ENCODE measurements at places on chromosomes 2 and 18.

- DNase-seq, result no peak
Measured at GRCh38 chr18:74331404-74331803, 15.8 kb downstream of the C18orf63 start.

- no peak for DNase-seq
Measured at GRCh38 chr2:143171817-143172216, 42.6 kb downstream of the ARHGAP15 start.

- no peak for DNase-seq
Measured at GRCh38 chr2:73359915-73360697, 25.5 kb upstream of the ALMS1 start.

DNA sequence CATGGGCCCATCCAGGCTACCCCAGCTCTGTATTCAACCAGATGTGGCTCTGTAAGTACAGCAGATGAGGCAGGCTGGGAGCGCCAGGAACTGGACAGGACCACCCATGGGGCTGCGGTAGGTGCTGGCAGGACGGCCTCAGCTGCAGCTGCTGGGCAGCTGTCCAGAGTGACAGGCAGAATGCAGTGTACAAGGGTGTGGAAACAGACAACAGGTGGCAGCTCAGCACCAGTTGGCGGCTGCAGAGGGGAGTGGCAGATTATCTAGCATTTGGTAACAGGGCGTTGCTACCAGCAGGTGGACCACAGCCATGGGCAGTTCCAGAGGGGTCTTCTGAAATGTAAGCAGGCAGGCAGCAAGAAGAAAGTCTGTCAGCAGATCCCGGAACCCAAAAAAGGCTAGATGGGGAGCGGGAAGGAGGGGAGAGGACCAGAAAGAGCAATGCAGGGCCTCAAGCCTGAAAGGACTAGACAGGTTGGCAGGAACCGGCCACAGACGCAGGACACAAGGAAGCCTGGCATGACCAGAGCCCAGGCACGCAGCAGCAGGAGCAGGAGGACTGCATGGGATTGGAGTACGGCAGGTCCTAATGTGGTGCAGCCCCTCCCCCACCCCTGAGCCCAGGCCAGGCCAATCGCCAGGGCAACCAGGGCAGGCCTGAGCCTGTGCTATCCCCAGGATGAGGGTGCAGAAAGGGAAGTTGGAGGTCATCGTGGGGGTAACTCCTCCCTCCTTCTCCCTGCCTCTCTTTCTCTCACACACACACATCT is 24.7 kb downstream of the PKDCC start:
- no peak for DNase-seq

DNA sequence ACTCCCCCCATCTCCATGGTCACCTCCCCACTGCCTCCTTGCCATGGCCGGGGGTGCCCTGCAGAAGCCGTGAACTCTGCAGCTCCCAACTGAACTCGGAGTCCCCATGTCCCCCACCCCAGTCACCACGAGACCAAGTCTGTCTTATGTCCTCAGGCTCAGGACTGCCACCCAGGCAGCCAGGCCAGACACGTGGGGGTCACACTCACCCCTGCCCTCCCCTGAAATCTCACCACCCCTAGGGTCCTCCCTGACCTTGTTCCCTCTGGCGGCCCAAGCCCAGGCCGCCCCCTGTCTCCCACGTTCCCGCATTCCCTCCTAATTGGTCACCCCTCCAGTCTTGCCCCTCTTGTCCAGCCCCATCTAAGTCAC is 11.0 kb downstream of the AQP12A start:
- no peak for DNase-seq

DNA sequence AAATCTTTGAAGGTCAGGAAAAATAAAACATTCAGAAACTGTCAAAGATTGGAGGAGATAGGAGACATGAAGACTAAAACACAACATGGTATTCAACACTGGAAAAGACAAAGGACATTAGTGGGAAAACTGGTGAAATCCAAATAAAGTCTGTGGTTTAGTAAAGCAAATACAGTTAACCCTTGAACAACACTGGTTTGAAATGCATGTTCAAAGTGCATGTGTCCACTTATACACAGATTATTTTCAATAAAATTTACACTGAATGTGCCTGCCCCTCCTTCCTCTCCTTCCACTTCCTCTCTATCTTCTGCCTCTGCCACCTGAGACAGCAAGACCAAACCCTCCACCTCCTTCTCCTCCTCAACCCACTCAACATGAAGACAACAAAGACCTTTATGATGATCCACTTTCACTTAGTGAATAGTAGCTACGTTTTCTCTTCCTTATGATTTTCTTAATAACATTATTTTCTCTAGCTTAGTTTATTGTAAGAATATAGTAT is 14.5 kb downstream of the OLA1 start:
- DNase-seq, result no peak

GRCh38 chr2:186113284-186113683 is 372.8 kb upstream of the ZC3H15 start:
- no peak for DNase-seq

- DNase-seq, result no peak
Measured at GRCh38 chr2:140990416-140990815, 1140.4 kb downstream of the LRP1B start.

DNA sequence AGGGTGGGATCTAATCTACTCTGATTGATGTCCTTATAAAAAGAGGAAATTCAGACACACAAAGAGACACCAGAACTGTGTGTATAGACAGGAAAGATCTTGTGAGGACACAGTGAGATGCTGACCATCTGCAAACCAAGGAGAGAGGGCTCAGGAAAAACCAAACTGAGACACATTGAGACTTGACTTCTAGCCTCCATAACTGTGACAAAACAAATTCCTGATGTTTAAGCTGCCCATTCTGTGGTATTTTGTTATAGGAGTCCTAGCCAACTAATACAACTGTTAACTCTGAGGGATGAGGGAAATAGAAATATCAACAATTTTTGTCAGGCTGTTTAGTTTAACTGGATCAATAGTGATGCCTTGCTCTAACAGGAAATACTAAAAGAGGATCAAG is 93.4 kb upstream of the COL3A1 start:
- no peak for DNase-seq

DNA sequence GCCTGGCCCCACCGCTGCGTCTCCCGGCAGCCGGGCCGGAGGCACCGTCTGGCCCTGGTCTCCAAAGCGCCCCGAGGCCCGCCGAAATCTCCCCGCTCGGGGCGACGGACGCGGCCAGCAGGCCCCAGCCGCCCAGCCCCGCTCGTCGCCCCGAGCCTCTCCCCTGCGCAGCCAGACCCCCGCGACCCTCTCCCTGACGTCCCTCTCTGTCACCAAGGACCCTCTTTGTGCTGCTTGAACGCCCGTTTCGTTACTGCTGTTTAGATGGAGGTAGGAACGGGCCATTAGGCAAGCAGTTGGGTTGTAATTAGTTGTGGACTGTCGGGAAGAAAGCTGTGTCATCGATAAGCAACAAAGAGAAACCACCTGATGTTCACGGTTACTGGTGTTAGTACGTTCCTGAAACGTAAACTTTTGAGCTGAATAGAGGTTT is 686 bp downstream of the UBXN4 start:
- DNase-seq, result no peak

GRCh38 chr18:26563024-26563423 is 14.7 kb upstream of the KCTD1 start:
- DNase-seq, result no peak

DNA sequence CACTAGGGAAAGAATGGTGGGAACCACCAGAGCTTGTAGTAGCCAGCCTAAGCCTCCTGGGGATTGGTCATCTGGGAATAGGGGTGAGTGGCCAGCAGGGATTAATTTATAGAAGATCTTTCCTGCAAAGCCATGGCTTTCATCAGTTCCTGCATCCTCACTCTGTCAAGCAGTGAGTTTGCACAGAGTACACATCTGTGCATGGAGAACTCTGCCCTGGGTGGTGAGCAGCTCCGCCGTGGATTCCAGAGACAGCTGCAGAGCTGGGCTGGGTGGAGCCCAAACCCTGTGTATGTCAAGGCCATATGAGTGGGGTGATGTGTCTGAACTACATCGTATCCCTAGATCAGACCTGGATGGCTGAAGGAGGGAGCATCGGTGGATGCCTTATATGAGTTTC is 182.2 kb downstream of the GLI2 start:
- no peak for DNase-seq

GRCh38 chr2:1995081-1995480 is 250.8 kb upstream of the PXDN start:
- DNase-seq, result no peak

DNA sequence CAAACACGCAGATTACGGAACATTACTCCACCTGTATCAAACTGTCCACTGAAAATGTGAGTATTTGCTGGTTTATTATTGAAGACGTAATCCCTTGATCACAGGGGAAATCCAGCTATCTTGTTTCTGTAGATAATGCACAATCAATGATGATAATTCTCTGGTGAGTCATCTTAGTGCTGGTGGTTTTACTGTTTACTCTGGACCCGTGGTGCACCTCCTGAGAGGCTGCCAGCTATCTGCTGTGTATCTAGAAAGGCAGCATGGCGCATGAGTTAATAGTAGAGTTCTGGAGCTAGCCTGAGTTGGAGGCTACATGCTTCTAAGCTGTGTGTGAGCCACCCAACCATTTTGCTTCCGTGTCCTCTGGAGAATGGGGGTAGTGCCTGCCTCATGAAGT is 6.5 kb downstream of the NCAPH start:
- DNase-seq, result no peak

GRCh38 chr2:84956334-84957297 is 14.3 kb upstream of the KCMF1 start:
- DNase-seq, result no peak

DNA sequence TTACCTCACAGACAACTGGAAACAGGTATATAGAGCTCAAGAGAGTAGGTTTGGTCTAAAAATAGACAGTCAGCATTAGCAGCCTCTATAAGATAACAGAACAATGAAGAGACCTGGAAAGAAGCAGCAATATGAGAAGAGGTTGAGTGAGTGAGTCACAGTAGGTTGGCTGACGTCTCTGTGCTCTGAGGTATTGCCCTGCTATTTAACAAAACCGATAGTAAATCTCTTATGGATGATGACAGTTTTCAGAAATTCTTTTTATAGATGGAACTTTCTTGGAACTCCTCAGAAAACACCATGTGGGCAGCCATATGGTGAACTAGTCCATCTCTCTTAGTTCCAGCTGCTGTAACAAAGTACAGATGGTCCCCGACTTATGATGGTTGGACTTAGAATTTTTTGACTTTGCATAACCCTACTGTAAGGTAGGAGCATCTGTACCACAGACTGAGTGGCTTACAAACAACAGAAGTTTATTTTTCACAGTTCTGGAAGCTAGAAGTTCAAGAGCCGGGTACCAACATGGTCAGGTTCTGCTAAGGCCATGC is 123.5 kb downstream of the MBD2 start:
- DNase-seq, result no peak

DNA sequence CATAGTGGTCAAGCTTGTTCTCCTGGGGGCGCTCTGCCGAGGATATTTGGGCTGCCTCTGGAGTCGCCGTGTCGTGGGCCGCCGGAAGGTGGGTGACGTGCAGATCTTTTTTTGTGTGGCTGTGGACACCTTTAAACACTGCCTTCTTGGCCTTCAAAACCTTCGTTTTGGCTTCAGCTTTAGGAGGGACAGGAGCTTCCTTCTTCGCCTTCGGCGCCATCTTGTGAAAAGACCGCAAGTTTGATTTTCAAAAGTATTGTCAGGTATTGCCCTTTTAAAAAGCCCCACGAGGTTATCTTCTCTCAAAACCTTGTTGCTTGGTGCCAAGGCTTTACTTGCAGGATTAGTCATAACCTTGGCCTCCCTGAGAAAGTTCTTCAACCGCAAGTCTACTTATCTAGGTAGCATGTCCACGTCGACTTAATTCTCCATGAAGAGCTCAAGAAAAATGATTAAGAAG is 20.8 kb downstream of the LAMA3 start:
- no peak for DNase-seq

DNA sequence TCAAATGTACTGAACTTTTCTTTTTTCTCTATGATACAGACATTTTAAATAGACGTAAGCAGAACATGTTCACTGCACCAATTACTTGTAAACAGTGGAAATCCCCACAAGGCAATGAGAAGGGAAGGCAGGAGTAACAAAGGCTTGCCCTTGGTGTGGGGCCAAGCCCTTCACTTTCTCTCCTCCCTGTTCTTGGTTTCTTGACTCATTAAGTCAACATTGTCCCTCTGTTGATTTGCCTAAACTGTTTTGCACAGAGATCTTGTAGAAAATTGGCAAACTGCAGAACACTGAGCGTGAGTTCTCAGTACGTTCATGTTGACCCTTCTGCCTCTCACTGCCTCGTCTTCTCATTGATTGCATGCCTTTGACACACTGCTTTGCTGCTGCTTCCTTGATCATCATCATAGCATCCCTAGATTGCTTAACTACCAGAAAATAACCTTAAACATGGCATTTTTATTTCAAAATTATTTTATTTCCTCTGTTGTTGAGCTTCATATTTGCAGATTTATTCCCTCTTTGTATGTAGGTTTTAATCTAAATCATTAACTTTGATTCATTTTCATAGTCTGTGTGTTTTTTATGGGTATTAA is 257.7 kb downstream of the PTGR3 start:
- DNase-seq, result no peak

- DNase-seq, result no peak
Measured at GRCh38 chr2:55780697-55781096, 87.1 kb upstream of the PNPT1 start.

DNA sequence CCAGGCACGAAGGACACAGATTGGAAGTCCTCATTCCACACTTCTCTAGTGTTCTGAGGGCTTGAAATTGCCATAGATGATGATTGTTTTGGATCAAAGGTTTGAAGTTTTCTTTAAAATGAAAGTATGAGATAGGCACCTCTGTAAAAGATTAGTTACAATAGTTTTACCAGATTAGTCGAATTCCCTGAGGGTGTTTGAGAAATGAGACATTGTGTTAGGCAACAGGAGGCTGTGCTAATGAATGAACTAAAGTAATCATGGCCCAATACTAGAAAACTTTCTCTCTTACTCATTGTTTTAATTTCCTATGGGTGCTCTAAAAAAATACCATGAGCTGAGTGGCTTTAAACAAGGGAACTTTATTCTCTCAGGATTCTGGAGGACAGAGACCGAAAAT is 421.7 kb downstream of the RNF144A start:
- no peak for DNase-seq

- no peak for DNase-seq
Measured at GRCh38 chr2:80019571-80020460, 284.7 kb downstream of the LRRTM1 start.

DNA sequence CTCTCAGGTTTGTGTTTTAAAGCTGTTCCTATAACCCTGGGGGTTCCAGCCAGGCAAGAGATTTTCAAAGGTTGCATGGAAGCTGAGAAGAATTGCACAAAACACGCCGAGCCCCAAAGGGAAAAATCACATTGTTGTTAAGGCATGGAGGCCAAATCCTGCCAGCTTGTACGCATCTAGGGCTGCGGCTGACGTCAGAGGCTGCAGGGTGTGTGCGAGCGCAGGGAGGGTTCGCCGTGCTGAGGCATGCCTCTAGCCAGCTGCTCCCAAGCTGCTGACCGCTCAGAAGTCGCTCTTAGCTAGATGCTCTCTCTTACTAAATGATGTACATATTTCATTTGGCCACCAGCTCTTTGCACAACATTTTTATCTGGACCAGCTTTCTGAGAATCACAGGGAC is 191.8 kb downstream of the LPIN1 start:
- DNase-seq, result no peak

DNA sequence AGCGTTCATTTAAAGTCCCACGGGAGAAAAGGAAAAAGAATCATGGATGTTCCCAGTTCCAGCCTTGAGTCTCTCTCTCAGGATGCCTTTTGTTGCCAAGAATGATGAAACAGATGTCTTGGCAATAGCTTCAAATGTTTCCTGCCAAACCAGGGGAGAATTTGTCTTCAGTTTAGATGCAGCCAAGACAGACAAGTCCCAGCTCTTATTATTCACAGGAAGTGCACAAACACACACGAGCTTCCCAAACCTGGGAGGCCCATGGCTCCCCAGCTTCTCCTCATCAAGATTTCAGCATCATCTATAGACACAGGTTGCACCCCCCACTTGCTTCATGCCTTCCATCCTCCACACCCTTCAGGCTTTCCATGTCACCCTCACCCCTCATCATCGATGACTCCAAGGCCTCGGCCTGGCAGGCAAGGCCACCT is 45.9 kb downstream of the HS1BP3 start:
- DNase-seq, result no peak

Measured in cortex of kidney (tissue), 1 donor.